Fibroblast of villous mesenchyme (primary cell): ENCODE measurements at places on chromosomes 1 and 21. TPM values are rescaled to one million over a fixed set of nuclear protein-coding genes. Genes with fewer than 3 reads are reported as not detected.

The TMEM240 gene
- total RNA-seq, result 2.2 and 2.3 TPM in 2 replicates

GRCh38 chr21:45864436-45864835 is 117.1 kb upstream of the COL6A1 start:
- DNase-seq, result no peak

The SERTAD4 gene
- 10.6 and 31.1 TPM in 2 replicates for total RNA-seq

- peak; percentile 84 for DNase-seq
Observed at GRCh38 chr1:93629101-93630059, 52.3 kb downstream of the BCAR3 start.

The S100A9 gene
- not detected in 2 replicates for total RNA-seq

- no peak for DNase-seq
Observed at GRCh38 chr1:184330875-184331274, 56.0 kb upstream of the C1orf21 start.

- peak; percentile 49 for DNase-seq
Observed at GRCh38 chr1:153888533-153888932, 34.2 kb downstream of the GATAD2B start.

The OR2T2 gene
- not detected in 2 replicates for total RNA-seq

- DNase-seq, result no peak
Observed at GRCh38 chr1:155964193-155964592, 14.2 kb downstream of the ARHGEF2 start.

The WLS gene
- 66.1 and 83.8 TPM in 2 replicates for total RNA-seq

DNA sequence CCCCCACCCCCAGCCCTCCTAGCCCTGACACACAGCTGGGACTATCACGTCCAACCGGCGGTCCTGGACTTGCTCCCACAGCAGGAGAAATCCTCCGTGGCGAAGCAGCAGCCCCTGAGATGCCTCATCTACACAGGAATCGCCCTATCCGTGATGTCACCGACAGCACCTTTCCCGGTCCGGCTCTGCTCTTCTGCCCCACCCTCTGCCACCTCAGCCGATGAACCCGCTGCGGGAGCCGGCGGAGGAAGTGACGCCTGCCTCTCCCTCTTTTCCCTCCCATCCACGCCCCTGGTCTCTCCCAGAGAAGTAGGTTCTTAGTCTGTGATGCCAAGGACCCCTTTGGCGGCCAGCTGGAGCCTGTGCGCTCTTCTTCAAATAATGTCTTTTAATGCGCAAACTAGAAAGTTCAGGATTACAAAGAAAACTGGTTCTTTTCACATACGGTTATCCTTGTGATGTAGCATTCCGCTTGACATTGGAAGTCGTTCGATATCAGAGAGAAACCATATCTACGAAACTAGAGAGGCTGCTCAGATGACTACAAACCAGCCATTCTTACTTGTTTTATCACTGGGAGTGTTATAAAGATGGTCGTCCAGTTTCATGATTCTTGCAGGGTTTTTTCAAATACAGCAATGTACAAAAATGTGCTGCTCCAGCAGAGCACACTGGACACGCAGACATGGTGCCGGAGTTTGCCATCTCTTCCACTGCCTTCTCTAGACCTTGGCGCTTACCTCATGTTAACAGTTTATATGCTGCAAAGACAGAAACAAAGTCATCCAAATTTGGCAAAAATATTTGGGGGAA is 120.3 kb downstream of the PPIAL4G start:
- DNase-seq, result peak; percentile 23

DNA sequence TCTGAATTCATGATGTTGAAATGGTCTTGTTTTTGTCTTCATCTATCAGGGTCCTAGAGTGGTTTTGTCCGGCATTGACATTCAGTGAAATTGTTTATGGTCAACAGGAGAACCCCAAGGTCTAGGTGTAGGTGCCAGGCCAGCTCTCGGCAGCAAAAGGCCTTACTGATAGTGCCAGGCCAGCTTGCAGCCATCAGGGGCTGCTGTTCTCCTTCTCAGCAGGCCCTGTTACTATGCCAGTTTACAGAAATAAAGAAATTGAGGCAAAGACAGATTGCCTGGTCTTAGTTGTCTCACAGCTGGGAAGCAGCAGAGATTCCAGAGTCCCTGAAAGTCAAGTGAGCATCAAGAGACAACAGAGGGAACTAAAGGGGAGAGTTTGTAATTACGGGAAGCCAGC is 12.0 kb downstream of the HMGB4 start:
- DNase-seq, result no peak

The FAM72C gene
- 0.64 and 1.3 TPM in 2 replicates for total RNA-seq

GRCh38 chr1:47930210-47930840 is 66.9 kb downstream of the TRABD2B start:
- no peak for DNase-seq

DNA sequence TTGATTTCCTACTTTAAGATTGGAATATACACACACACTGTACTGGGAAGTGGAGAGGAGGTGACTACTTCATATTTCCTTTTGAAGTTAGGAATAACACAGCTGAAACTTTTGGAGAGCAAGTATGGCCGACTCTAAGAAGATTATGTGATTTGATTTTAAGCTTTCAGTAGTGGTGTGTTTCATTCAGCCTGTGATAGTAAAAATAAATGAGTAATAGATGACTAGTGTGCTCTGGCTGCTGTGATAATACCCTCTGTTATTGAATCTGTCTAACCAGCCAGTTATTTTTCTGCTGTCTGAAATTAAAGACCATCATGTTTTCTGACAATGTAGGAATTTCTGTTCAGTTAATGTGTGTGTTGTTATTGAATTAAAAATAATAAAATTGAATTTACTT is 48.3 kb downstream of the CTTNBP2NL start:
- DNase-seq, result no peak

The ICOSLG gene
- total RNA-seq, result 0.43 and 0.64 TPM in 2 replicates

DNA sequence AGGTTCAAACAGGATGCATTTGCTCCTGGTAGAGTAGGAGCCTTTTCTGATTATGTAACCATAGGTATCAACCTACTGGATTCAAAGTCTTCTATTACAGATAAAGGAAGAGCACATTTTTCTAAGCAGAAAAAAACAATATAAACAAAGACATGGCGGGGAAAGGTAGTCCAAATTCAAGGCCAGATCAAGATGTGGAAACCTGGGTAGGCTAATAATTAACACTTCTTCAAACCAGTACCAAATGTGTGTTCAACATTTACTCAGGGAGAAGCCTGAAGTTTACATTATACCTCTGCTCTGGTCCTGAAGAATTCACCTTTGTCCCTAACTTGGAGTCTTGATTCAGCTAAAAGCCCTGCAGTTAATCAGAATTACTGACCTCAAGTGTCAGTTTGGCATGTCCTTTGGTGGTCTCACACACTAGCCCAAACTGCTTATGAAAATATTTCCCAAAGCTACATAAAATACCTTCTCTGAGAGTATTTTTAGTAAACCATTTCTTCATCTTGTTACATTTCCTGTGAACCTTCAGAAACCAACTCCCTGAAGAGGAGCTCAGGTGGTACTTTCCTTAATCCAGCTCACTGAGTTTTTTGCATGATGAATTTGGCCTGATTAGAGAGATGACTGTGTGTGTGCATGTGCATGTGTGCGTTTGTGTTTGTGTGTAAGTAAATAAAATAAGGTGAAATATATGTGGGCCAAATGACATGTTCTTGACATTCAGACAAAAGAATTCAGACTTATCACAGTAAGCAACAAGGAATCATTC is 70.2 kb downstream of the TOR3A start:
- no peak for DNase-seq

- peak; percentile 21 for DNase-seq
Observed at GRCh38 chr1:231523816-231524215, 4.7 kb upstream of the TSNAX start.

DNA sequence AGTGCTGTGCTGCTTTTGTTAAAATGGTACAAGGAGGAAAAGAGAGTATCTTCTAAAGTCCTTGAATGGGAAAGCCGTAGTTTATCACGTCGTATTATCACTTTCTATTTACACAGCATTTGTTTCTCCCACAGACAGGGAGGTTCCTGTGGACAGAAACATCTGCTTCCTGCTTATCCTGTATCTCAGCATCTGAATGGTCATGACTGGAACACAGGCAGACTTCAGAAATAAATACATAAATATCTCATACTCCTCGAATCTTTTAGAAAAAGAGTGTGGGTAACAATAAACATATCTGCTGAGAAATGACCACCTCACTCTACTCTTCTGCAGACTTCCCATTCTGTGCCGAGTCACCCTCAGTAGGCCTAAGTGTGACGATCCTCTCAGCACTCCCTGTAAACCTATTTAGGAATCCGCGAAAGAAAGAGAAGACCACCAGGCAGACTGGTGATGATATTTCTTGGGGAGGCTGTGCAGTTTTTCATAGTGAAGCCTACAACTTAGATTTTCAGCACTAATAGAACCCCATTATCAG is 393.5 kb downstream of the SMYD3 start:
- DNase-seq, result peak; percentile 88

GRCh38 chr1:60864722-60865121 is 217.6 kb upstream of the NFIA start:
- DNase-seq, result no peak

The CCT8 gene
- 183 and 275 TPM in 2 replicates for total RNA-seq

The CD53 gene
- total RNA-seq, result not detected in 2 replicates

DNA sequence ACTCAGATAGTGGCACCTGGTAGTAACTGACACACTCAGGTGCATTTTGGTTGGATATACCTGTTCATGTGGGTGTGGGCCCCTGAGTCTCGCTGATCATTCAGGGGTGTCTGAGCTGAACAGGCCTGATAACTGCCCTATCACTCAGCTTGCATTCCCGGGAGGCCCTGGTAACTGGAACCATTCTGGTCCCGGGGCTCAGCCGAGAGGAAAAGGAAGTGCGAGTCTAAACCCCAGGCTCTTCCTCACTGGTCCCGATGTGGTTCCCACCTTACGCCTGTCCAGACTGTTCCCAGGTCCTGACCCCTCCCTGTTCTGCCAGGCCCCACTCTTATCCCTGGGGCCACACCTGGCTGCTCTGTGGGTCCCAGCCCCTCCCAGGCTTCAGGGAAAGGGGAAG is 11.7 kb upstream of the CDK18 start:
- no peak for DNase-seq

- no peak for DNase-seq
Observed at GRCh38 chr1:62682531-62682930, 5.7 kb downstream of the DOCK7 start.

The AKIRIN1 gene
- total RNA-seq, result 44.1 and 69.5 TPM in 2 replicates

DNA sequence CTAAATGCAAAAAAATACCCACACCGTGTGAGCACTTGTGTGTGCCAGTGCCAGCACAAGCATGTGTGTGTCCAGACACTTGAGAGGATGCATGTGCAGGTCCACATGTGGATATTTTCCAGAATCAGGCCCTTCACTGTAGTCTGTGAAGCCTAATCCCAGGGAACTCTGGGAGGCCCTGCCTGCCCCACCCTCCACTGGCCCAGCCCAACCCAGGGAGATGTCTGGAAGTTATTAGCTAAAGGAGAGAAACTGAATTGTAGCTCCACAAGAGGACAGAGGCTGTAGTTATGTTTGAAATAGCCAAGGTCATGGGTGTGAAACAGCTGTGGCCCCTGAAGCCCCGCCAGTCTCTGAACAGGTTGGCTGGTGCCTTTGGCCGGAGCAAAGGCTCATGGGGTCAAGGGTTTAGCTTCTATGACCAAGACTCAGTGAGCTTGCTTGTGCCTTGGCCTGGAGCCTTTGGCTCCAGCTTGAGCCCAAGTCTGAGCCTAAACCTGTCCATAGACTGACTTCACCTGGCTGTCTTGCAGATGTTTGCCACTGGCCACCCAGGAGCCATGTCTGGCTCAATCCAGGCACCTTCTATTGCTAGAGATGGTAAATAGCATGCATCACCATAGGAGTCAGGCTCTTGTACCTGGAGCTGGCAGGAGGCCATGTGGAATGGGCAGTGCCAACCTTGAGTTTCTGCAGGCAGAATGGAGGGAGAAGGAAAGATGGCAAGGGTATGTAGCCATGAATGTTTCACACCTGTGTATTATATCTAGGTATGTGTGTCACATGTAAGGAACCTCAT is 69.9 kb downstream of the TMEM53 start:
- DNase-seq, result no peak

DNA sequence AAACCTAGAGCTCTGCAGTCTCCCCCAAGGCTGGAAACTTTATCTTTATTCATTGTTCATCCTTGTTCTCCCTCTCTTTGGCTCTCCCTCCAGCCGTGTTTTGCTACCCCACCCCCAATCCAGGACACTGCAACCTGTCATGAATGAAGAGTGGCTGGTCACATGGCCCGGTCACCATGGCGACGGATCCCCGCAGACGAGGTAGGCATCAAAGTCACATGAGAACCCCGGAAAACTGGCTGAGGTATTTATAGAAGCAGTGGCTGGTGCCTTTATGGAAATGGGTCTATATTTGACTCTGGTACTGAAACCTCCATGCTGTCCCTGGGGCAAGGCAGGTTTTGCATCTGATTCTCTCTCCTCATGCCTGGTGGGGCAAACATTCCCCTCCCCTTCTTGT is 13.4 kb upstream of the SLC6A17 start:
- DNase-seq, result no peak

DNA sequence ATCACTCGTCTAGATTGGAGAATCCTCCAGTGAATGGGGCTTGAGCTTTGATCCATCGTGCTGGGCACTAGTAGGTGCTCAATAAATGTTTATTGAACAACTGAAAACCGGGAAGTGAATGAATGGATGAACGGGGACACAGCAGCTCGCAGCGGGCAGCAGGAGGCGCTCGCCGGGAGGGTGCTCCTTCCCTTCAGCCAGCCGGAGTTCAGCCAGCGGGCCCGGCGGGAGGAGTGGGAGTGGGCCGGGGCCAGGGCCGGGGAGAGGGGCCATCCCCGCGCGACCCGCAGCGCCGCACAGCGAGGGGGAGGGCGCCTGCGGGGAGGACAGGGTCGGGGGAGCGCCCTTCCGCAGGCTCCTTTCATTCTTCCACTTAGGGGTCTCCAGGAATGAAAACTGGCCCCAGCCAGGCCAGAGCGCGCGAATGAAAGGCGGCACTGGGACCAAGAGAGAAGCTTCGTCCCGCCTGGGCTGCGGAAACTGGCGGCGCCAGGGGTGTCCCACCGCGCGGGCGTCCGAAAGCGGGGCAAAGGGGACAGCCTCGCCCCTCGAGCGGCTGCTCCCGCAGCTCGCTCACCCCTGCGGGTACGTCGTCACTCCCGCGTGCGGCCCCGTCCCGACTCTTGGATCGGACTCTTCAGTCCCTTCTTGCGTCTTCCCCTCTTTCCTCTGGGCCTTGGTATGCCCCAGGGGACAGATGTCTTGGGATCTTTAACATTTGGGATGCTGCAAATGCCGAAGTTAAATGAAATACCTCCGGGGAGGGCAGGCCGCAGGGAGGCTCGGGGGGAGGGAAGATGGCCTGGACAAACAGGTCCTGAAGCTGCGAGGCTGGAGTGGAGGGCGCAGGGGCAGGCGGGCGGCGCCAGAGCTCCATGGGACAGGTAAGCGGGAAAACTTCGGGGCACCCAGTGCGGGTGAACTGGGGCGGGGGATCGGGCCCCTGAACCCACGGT is 3.6 kb upstream of the INAVA start:
- DNase-seq, result peak; percentile 51

GRCh38 chr1:22827666-22828483 is 117.2 kb downstream of the EPHB2 start:
- no peak for DNase-seq

DNA sequence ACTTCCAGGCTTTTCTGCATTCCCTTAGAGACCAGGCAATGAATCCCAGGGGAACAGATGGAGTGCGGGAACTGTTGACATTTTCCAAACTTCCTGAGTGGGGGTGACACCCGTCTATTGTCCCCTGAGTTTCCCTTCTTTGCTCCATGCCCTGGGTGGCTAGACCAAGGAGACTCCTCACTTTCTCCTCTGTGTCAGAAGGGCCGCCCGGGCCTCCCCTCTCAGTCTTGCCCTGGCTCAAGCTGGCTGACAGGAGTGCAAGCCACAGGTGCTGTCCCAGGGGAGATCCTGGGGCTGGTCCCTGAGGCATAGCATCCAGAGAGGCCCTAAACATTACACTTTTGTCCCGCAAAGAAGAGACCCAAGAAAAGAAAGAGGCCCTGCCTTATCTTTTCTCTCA is 62.8 kb downstream of the DDX20 start:
- DNase-seq, result no peak
